NCI-H524 treated with DMSO at 0.1 percent for 48 hours (cell line): ENCODE measurements at places on chromosomes 16 and 17.

DNA sequence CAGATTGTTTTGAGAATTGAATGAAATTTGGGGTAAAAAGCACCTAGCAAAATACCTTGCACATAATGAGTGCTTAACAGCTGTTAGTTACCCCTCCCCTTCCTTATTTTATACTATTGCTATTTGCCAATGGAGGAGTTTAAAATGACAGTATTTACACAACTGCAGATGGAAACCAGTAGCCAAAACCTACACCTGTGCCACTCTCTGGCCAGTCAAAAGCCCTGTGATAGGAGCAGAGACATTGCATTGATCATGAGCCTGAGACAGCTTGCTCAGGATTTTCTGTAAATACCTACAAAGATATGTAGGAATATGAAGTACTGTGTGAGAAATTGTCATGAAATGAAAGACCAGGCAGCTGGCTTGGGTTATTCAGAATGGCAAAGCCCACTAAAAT lies 115.3 kb upstream of the HLF start:
- DNase-seq: no peak

- no peak for DNase-seq
These were observed 5.8 kb downstream of the ARHGEF15 start for GRCh38 chr17:8315764-8316217.

DNA sequence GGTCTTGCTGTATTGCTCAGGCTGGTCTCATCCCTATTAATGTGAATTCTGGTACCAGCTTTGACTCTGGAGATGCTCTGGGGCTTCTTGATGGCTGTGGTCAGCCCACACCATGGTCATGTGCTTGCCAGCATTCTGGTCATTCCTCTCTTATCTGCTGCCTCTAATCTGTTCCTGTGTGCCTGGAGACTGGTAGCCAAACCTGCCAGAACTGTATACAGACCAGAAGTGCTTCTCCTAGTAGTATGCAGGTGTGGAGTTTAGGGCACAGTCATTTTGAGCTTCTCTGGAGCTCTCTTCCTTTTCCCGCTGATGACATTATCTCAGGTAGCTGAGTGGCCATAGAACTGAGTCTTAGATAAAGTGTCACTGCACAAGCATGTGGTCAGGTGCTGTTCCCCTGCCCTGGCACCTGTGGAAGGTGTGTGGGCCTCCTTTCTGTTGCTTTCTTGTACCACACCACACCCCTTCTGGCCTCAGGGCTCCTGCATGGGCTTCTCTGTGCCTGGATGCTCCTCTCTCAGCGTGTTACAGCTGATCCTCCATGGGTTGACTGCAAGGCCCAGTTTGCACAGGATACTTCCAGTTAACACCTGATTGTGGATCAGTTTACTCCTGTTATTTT lies 162.7 kb downstream of the SPECC1 start:
- DNase-seq: no peak

DNA sequence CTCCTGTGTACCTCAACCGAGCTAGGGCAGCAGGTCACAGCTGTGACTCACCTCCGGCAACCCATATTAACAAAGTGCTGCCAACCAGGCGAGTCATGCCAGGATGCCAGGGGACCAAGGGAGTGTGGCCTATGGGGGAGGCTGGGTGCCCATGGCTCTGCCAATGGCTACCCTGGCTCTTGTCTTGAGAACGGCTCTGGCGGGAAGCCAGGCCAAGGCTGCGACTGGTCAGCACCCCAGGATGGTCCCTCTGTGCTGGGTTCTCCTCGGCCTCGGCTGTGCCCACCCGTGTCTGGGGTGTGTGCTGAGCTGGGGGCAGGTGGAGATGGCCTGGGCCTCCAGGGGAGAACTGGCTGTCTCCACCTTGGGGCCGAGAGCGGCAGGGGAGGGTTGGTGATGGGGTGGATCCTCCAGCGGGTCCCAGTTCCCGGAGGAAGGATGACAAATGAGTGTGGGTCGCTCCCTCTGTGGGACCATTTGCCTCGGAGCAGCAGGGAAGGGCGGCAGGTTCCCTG lies 75.8 kb downstream of the MRC2 start:
- no peak for DNase-seq

- DNase-seq: no peak
These were observed 134.7 kb upstream of the ELAC2 start for GRCh38 chr17:13152501-13152900.

GRCh38 chr16:68548947-68549346 lies 9.9 kb downstream of the ZFP90 start:
- no peak for DNase-seq

GRCh38 chr17:45813048-45813725 lies 29.1 kb downstream of the CRHR1 start:
- DNase-seq: peak; percentile 36

- DNase-seq: no peak
These were observed 863 bp upstream of the UTS2R start for GRCh38 chr17:82370471-82371332.

DNA sequence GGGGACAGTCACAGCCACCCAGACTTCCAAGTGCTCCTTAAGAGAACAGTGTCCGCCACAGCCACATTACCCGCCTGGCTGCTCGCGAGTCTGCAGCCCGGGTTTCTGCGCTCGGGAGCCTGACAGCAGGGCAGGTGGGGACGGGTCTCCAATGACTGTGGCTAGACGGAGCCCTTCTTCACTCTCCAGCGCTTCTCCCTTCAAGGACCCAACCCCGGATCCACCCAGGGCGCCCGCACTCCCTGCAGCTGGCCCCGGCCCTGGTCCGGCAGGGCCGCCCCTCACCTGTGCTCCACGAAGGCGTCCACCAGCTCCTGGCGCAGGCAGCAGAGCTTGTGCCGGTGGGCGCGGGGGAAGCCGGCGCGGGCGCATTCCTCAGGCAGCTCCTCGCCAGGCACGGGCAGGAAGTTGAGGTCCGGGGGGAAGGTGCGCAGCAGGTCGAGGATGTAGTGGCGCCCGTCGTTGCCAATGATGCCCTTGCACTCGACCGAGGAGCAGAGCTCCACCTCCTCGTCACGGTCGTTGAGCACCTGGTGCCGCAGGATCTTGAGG lies 13.9 kb downstream of the CLUH start:
- DNase-seq: no peak

- no peak for DNase-seq
These were observed 24.0 kb downstream of the ABCC1 start for GRCh38 chr16:15973421-15973820.

DNA sequence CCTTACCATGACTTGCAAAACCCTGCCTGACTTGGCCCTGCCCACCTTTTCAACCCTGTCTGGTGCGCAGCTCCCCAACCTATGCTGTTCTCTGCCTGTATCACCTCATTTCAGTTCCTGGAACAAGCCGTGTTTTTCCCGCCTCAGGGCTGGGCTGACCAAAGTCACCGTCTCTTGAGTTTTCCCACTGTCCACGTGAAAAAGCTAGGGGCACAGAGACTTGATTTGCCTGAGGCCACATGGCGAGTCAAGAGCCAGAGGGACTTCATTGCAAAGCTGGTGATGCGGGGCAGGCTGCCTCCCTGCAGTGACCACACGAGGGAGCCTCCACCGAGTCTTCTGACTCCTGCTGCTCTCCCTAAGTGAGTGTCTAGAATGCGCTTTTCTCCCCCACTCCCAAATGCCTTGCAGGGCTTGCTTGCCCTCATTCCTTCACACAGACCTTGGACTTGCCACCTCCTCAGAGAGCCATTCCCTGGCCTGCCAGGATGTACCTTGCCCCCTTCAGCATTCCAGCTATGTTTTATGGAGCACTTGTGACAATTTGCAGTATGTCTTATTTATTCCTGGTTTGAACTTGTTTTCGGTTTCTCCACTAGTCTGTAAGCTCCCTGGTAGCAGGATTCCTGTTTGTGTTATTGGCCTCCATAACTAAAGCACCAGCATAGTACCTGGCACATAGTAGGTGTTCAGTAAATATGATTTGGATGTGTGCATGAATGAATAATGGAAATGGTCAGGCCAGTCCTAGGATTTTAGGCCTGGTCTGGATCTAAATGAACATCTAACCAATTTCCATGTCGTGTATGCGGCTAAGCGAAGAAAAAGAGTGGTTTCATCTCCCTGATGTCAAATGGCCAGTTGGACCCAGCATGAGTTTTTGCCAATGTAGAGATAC lies 252.3 kb downstream of the SNX29 start:
- DNase-seq: peak; percentile 33

- DNase-seq: no peak
These were observed 18.1 kb upstream of the C16orf87 start for GRCh38 chr16:46848768-46849764.

DNA sequence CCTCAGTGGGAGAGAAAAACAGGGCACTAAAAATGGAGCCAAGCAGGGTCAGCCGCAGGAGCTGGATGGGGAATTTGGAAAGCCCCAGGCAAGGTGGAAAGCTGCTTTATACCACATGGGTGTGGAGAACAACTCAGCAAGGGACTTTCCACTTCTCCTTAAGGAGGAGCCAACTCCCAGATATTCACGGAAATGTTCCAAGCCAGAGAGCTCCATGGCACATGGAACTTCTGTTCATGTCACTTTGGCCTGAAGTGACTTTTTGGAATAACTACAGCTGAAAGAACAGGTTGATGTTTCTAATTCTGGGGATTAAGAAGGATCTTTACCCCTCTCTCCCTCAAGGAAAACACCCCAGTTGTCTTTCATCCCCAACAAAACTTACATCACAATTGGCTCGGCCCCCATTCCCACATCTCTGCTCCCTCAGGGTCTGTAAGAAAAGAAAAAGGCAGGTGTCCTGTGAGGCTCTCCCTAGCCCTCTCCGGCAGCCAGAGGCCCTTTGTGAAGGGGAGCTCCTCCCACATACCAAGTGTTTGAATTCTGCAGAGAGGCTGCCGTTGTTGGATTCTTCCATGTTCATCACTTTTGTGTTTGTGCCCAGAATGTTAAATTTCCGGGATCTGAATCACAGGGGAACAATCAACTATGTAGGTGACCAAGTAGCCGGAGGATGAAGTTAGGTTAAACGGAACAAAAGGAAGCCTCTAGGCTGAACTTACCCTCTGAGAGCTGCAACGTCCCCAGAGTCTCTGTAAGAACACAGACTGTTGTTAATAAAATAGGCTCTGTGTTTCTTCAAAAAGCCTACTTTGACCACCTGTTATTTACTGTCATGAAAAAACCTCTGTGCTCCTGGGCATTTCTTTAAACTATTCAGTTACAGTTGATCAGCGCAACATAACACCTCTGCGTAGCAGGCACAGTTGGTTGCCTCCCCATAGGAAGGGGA lies 41.0 kb downstream of the STAT5A start:
- DNase-seq: no peak

DNA sequence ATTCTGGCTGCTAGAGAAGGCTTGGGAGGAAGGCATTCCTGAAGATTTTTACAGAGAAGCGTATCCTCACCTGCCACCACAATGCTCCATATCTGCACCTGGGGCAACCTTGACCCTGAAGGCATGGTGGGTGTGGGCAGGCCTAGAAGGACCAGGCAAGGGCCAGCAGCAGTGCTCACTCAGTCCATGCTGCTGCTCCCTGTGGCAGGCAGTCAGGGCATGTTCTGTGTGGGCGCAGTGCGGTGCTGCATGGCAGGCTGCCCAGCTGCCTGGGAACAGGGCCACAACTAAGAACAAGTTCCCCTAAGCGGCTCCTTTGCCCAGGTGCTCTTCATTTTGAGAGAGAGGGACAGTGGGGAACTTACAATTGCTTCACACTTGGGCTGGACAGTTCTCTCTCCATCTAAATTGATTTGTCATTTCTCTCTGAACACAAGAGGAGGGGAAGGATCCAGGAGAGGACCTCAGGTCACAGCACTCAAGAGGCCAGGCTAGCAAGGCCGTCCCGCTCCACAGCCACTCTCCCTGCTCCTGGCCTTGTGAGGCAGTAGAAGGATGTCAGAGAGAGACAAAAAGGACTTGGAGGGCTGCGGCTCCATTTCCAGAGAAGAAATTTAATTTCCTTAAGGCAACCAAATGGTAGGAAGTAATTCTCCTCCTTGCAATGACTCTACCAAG lies 158.8 kb downstream of the AATF start:
- no peak for DNase-seq

- peak; percentile 48 for DNase-seq
These were observed 245.9 kb downstream of the XYLT1 start for GRCh38 chr16:17224879-17225281.

- no peak for DNase-seq
These were observed 52.1 kb upstream of the TNRC6A start for GRCh38 chr16:24677388-24677787.

GRCh38 chr16:51450909-51451308 lies 299.8 kb upstream of the SALL1 start:
- no peak for DNase-seq

DNA sequence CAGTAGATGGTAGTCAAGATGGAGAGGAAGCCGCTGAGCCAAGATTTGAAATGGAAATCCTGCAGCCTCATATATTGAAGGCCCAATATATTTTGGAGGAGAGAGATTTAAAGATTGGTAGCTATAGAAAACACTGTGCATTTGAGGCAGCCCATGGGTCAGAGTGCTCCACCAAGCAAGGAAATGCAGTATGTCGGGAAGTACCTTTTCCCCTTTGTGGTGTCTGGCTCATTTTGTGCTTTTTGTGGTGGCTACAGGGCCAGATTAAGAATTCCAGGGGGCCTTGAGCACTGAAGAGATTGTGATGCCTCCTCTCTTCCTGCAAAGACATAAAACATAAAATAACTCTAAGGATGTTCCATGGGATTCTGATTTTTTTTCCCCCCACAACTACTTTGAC lies 39.6 kb downstream of the CDRT15 start:
- no peak for DNase-seq

- DNase-seq: no peak
These were observed 1.9 kb upstream of the KRTAP4-5 start for GRCh38 chr17:41151525-41151924.

GRCh38 chr16:4261557-4262172 lies 11.2 kb downstream of the TFAP4 start:
- peak; percentile 17 for DNase-seq

GRCh38 chr16:71727551-71728324 lies 3.2 kb upstream of the PHLPP2 start:
- DNase-seq: no peak

GRCh38 chr17:45409659-45410076 lies 23.0 kb downstream of the ARHGAP27 start:
- no peak for DNase-seq

DNA sequence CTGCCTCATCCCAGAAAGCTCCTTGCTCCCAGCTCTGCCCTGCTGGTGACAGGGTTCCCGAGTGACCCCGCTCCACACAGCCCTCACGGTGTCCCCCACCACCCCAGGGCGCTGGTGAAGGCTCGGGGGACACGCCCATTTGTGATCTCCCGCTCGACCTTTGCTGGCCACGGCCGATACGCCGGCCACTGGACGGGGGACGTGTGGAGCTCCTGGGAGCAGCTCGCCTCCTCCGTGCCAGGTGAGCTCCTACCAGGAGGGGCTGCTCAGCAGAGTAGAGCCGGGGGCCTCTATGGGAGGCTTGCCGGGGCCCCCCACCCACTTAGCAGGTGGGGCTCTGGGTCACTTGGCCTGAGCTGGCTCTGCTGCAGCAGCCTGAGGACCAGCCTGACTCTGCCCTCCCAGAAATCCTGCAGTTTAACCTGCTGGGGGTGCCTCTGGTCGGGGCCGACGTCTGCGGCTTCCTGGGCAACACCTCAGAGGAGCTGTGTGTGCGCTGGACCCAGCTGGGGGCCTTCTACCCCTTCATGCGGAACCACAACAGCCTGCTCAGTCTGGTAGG lies 11.2 kb downstream of the GAA start:
- no peak for DNase-seq

GRCh38 chr17:17929655-17930380 lies 42.4 kb downstream of the TOM1L2 start:
- no peak for DNase-seq

- no peak for DNase-seq
These were observed 952.6 kb upstream of the SOX9 start for GRCh38 chr17:71168053-71168741.

- no peak for DNase-seq
These were observed 13.7 kb downstream of the BLMH start for GRCh38 chr17:30278032-30278431.

GRCh38 chr16:73068541-73069401 lies 20.8 kb upstream of the ZFHX3 start:
- DNase-seq: no peak

- DNase-seq: no peak
These were observed 92.9 kb downstream of the RGS9 start for GRCh38 chr17:65230040-65230439.
